ENCODE measurements at places on chromosomes 4 and X.
A peak's percentile ranks its signal among the peaks of the same experiment; 100 is the strongest.

- DNase-seq, result no peak
Measured at GRCh38 chr4:4889781-4890180, 30.3 kb downstream of the MSX1 start.

DNA sequence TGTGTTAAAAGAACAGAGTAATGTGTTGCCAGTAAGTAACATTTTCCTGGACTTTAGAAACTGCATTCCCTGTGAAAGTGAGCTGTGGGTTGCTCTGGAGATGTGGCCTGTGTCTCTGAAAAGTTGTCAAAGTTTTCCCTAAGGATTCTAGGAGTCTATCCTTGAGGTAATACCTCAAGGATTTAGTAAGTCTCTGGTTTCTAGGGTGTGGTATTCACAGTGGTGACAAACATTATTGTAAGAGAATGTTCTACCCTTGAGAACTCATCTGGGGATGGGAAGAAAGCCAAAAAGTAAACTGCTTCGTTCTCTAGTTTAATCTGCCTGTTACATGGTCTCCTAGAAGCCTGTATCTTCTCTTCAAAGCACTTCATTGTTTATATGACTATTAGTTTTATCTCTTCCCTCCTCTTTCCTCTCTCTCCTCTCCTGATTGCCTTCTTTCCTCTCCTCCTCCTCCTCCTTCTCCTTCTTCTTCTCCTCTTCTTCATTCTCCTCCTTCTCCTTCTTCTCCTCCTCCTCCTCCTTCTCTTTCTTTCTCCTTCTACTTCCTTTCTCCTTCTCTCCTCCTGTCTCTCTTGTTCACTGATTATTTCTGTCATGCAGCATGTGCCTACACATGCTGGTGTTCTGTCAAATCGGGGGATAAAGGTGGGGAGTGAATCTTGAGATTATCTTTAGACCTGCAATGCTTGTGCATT, 321.3 kb downstream of the PTTG2 start:
- no peak for DNase-seq

- DNase-seq, result no peak
Measured at GRCh38 chr4:93317561-93317960, 511.0 kb upstream of the ATOH1 start.

GRCh38 chr4:8215001-8215427, 15.9 kb downstream of the SH3TC1 start:
- DNase-seq, result no peak

- no peak for DNase-seq
Measured at GRCh38 chr4:37938208-37938607, 22.0 kb upstream of the PTTG2 start.

- no peak for DNase-seq
Measured at GRCh38 chr4:1751155-1751918, 30.0 kb downstream of the TACC3 start.

- DNase-seq, result no peak
Measured at GRCh38 chr4:79513576-79513975, 105.5 kb upstream of the GK2 start.

DNA sequence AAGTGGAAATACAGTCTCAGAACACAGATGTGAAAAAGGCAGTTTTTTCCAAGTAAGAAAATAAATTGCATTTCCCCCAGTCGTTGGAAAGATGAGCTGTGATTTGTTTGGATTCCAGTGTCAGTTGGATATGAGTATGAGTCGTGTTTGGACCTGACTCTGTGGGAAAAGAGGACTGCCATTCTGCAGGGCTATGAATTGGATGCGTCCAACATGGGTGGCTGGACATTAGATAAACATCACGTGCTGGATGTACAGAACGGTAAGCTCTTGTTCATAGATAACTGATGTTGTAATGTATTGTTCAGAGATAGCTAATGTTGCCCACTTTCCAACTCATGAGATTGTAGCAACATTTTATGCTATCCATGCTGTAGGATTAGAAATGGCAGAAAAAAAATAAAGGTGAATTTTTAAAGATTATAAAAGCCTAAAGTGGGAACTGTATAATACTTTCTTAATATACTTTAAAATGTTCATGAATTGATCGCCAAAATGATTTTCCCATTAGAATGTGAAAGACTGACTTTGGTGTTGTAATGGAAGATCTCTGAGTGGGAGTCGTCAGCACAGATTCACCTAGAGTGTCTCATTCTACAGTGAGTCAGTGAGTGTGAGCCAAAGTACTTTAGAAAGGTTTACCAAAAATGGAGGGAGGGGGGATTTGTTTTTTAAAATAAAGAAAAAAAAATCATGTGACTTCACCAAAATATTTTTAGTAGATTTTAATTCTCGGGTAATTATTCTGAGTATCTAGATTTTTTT, 178.7 kb downstream of the DCTD start:
- no peak for DNase-seq

GRCh38 chr4:88792821-88793220, 95.2 kb upstream of the NAP1L5 start:
- no peak for DNase-seq

- no peak for DNase-seq
Measured at GRCh38 chr4:101850698-101851097, 60.2 kb downstream of the BANK1 start.

DNA sequence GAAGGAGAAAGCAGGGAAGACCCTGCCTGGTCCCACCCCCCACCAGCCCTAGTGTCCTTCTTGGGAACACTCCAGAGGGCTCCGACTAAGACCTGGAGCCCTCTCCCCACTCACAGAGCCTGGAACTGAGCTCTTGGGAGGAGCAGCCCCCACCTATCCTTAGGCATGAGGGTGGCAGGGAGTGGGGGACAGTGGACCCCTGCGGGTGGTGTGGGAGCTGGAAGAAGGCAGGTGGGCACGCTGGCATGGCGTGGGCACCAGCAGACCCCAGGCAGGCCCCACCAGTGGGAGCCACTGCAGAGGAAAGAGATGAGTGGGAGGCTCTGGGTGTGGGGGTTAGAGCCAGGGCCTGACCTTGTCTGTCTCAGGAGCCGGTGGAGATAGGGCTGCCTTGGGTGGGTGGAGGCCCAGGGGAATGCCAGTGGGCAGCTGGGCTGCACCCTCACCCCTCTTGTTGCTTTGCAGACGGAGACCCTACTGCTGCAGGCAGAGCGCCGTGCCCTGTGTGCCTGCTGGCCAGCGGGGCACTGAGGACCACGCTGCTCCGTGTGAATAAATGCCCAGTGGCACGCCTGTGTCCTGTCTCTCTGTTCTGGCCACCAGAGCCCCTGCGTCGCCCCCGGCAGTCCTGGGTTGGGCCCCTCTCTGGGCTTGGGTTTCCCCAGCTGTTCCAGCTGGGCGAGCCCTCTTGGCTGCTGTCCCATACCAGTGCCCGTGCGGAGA, 15.6 kb upstream of the NAT8L start:
- DNase-seq, result no peak

DNA sequence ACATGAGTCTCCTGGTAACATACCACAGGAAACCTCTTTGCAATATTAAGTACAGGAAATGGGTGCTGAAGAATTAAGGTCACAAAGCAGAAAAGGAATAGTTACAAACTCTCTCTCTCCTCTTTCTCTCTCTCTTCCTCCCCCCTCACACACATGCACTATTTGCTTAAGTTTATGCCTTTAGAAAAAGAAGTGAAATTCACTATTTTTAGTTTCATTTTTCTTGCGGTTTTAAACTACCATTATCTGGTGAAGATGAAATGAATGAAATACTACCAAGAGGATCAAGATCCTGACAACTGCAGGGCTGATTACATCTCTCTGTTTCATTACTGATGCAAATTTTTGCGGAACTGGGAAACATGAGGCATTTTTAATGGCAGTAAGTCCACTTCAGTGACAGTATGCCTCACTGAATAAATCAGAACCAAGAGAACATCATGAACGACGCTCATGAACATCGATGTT, 64.3 kb upstream of the FTHL17 start:
- DNase-seq, result no peak

DNA sequence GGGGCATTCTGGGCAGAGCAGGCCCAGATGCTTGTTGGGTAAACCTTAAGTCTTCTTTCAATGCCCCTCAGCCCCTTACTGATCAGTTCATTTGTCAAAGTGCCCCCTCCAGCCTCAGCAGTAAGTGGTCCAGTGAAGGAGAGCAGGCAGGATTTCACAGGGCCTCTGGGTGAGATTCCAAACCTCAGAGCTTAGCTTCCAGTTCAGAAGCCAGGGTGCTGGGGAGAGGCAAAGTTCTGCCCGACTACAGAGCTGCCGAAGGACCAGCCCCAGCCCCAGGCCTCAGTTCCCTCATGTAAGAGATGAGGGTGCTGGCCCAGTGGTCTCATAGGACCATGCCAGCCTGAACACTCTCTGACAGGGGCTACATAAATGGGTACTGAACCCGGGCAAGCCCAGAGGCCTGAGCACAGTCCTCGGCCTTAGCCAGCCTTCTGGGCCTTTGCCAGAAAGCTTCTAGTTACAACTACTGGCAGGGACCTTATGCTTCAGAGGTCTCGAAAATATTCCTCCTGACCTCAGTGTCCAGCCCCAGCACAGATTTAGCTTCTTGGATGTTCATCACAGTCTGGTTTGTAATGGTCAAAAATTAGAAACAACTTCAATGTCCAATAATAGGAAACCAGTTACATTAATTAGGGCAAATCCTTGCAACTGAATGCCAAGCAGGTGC, 851 bp upstream of the RIPPLY1 start:
- no peak for DNase-seq

DNA sequence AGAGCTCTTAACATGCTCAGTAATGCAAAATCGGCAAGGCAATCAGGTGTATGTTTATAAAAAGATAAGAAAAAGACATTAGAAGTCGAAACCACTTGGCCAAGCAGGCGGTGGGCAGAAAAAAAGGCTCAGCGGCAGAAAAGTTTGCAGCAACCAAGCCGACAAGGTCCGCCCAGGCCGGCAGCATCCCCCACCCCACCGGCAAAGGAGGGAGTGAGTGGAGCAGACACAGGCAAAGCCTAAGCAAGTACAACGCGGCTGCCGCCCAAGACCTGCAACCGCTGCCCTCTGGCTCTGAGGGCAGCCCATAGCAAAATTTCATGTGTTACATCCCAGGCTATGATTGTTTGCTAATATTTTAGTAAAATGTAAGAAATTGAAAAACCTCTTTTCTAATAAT, 125.4 kb upstream of the ZCCHC13 start:
- no peak for DNase-seq

DNA sequence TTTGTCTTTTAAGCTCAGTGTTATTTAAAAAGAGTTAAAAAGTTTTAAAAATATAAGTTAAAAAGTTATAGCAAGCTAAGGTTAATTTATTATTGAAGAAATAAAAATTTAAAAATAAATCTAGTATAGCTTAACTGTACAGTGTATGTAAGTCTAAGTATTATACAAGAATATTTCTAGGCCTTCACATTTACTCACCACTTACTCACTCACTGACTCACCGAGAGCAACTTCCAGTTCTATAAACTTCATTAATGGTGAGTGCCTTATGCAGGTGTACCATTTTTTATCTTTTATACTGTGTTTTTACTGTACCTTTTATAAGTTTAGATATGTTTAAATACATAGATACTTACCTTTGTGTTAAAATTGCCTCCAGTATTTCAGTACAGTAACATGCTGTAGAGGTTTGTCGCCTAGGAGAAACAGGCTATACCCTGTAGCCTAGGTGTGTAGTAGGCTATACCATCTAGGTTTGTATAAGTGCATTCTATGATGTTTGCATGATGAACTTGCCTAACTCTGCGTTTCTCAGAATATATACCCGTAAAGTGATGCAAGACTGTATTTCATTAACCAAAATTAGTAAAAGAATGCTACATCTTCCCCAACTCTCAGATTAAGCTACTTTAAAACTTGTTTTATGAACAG, 202.9 kb downstream of the CFAP299 start:
- no peak for DNase-seq

- DNase-seq, result no peak
Measured at GRCh38 chrX:68703369-68703768, 55.9 kb downstream of the STARD8 start.

- no peak for DNase-seq
Measured at GRCh38 chrX:137198040-137198439, 164.2 kb upstream of the GPR101 start.

GRCh38 chr4:183806341-183806740, 98.8 kb upstream of the STOX2 start:
- no peak for DNase-seq

- no peak for DNase-seq
Measured at GRCh38 chr4:43763029-43763610, 685.5 kb downstream of the KCTD8 start.

DNA sequence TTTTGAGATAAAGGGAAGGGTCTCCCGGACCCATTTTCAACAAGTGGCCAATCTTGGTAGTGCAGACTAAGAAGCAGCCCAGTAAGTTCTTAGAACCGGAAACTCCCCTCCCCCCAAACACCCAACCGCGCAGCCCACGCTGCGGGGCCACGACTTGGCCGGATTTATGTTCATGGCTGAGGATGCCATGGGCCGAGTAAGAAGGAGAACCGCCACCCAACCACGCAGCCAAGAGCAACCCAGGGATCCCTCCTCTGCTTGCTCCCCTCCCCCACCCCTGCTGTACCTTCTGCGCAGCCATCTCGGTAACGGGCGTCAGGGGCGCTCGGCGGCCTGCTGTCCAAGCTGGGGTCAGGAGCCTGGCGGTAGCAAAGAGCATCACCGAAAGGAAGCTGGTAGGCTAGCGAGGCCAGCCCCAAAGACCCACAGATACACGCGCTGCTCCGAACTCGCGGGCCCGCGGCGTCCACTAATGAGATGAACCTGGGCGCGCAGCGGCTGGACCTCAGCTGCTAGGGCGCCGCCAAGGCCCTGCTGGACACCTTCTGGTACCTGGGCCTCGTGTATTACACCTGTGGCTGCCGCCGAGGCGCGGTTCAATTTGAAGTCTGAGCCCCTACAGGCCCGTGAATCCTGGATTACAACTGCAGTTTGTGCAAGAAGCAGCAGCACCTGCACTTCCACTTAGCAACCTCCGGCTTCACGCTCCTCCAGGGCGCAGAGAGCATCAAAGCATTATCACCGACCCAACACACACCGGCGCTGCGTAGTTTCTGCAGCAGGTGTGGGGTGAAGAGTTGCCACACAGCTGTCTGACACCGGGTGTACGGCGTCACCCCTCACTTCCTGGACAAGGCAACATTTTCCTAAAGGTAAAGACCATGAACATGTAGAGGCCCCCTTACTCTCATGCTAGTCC, 63.4 kb downstream of the NUDT10 start:
- peak; percentile 42 for DNase-seq

- no peak for DNase-seq
Measured at GRCh38 chr4:102263024-102263787, 82.1 kb downstream of the SLC39A8 start.

- DNase-seq, result no peak
Measured at GRCh38 chr4:76615999-76616398, 181.0 kb downstream of the SHROOM3 start.

DNA sequence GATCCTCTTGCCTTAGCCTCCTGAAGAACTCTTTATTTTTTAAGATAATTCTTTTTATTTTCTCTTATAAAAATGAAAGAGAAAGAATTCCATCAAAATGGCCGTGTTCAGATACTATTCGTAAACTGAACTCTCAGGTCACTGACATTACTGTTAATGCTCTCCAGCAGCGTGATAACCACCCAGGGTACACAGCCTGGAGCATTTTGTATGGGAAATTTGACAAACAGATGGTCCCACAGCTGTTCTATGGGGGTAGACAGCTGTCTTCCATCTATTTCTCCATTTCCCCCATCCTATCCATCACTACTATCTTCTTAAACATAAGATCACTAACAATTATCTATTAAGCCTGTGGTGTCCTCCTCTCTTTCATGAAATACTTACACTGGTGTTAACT, 47.8 kb downstream of the SYNPO2 start:
- DNase-seq, result no peak

GRCh38 chrX:122777766-122778165, 406.3 kb upstream of the GRIA3 start:
- no peak for DNase-seq

GRCh38 chrX:37976153-37976552, 30.2 kb upstream of the SYTL5 start:
- no peak for DNase-seq

GRCh38 chr4:3303565-3303824, 10.7 kb downstream of the RGS12 start:
- DNase-seq, result no peak

Data from activated naive CD4-positive, alpha-beta T cell (primary cell).